ENCODE measurements at places on chromosomes 1 and 21.

- DNase-seq = no peak
Observed at GRCh38 chr21:37507716-37508115, 141.1 kb downstream of the DYRK1A start.

DNA sequence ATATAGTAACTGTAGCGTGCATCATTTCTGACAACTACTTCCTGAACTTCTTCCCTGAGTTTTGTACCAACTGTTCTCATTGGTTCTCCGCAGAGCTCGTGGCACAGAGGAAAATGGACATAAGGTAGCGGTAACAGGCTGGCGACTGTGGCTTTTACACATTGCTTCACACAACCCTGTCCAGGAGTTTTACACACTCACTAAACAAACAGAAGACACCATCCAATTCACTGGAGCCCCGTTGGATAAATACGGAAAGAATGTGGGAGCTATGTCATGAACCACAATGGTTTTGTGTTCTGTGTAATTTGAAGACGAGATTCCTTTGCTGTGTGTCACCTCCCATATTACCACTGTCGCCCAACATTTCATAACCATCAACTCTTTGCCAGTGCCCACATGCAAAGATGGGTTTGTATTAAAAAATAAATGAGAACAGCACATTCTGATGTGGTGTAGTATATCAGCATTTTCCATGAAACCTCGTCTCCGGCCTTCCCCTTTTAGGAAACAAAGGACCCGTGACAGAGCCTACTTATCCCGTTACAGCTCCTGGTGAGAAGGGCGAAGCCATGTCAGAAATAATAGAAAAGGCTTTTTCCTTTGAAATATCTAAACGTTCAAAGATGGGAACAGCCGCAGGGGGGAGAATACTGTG is 47.4 kb upstream of the ENAH start:
- DNase-seq = no peak

GRCh38 chr1:235357485-235358373 is 9.5 kb upstream of the TBCE start:
- no peak for DNase-seq

- no peak for DNase-seq
Observed at GRCh38 chr1:101060992-101061391, 35.4 kb upstream of the DPH5 start.

- DNase-seq = no peak
Observed at GRCh38 chr1:168081373-168082007, 55.2 kb downstream of the GPR161 start.

DNA sequence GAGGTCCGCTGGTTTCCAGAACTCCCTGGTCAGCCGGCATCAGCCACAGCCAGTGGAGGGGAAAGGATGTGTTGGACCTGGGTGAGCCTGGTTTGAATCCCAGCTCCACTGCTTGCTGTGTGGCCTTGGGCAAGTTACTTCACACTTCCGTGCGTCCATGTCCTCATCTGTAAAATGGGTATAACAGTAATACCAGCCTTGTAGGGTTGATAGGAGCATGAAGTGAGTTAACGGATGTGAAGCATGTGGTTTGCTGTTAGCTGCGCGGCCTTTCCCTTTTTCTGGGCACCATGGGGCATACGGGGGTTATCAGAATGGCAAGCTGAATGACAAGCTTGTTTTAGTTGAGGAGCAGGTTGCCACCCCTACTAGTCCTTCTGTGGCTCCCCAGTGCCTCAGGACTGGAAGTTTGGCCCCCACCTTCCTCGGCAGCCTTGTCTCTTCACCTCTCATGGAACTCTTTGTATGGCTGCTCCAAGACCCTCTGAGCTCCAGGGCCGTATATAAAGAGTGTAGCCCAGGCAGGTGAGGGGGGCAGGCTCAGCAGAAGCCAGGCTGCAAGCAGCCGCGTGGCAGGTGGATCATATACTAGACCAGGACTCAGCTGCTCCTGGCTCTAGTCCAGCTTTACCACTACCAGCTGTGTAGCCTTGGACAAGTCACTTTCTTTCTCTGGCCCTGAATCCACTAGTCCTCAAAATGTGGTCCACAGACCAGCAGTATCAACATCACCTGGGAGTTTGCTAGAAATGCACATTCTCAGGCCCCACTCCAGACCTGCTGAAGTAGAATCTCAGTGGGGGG is 95.4 kb downstream of the LACTBL1 start:
- no peak for DNase-seq

GRCh38 chr21:41668051-41668541 is 98.8 kb downstream of the RIPK4 start:
- DNase-seq = no peak

GRCh38 chr1:7366955-7367665 is 404.0 kb upstream of the VAMP3 start:
- no peak for DNase-seq

- no peak for DNase-seq
Observed at GRCh38 chr1:234602334-234603220, 7.4 kb downstream of the IRF2BP2 start.

GRCh38 chr1:109713636-109714035 is 1.6 kb downstream of the GSTM5 start:
- no peak for DNase-seq

- DNase-seq = no peak
Observed at GRCh38 chr1:92065042-92065441, 10.2 kb downstream of the SETSIP start.

DNA sequence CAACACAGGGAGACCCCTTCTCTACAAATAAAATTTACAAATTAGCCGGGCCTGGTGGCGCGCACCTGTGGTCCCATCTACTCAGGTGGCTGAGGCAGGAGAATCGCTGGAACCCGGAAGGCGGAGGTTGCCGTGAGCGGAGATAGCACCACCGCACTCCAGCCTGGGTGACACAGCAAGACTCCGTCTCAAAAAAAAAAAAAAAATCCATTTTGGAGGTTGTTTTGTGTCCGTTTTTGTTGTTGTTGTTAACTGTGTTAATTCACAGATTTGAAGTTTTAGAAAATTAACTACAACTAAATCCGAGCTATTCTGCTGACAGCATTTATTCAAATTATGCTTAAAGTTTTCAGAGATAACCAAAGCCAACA is 618 bp downstream of the CLCC1 start:
- no peak for DNase-seq

DNA sequence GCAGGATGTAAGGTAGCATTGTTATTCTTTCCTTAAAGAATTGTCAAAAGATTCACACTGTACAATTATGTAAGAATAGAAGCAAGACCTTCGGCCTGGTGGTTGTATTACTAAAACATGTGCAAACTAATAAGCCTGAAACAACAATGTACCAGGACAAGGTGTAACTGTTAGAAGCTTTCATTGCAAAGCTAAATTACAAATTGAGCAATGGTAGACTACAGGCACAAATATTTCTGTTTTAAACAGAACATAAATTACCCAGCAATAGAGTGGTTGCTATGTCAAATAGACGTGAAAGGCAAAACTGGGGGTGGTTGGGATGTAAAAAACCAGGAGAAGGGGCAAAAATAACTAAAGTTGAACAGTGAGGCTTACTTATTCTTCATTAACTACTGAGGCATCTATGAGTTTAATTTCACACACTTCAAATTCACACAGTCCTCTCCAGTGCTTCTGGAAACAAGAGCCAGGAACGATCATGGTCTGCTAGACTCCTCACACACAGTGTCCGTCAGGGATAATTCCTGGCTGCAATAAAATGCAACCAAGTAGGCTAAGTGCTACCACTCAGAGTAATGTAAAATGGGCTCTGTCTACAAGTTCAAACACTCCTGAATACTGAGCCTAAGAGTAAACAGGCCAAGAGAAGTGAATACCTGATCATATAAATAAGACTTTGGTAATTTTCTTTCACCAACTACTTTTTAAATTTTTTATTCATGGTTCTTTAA is 39.3 kb upstream of the C1orf198 start:
- DNase-seq = no peak

DNA sequence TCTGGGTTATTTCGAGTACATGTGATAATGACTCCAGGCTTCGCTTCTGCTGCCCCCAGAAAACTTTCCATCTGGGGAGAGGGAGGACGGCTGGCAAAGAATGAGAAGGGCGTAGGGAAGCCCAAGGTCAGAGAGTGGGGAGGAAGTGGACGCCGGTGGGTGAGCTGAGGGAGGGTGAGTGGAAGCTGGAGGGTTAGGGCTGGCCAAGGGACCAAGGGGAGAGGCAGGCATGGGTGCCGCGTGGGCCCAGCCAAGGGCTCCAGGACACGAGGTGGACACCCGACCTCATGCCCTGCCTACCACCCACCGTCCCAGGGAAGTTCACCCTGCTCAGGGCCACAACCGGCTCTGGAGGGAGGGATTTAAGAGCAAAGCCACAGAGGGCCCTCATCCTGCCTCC is 75.8 kb downstream of the CASZ1 start:
- no peak for DNase-seq

GRCh38 chr1:207316141-207316540 is 5.3 kb upstream of the CD55 start:
- DNase-seq = no peak

DNA sequence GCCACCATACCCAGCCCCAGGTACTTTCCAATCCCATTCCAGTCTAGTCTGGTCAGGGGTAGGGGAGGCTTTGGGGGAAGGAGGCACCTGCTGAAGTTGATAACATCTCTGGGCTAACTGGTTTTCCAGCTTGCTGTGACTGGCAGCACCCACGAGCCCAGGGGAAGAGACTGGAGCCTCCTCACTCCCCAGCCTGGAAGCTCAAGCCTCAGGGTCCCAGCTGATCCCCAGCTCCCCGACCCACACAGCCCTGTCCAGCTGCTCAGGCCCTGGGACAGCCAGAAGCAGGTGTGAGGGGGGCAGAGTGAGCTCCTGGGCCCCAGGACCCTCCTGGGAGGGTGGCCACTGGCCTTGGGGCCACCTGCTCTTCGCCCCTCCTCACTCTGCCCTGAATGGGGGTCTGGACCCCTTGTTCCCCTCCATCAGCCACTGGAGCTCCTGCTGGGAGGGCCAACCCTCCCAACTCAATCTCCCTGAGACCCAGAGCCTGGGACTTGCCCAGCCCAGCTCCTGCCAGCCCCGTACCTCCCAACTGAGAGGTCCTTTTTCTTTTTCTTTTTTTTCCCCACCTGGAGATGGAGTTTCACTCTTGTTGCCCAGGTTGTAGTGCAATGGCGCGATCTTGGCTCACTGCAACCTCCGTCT is 23.5 kb upstream of the RNU1-4 start:
- no peak for DNase-seq

DNA sequence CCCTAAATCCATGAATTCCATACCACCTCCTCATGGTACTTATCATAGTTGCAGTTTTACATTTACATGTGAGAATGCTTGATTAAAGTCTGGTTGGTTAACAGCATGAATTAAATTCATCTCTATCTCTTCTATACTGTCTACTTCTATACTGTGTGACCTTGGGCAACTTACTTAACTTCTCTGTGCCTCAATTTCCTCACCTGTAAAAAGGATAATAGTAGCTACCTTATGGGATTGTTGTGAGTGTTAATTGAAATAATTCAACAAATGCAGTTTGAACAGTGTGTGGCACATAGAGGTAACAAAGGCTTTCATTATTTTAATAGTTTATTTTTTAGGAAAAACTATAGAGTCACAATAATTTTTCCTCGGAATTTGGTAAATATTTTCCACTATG is 231.3 kb downstream of the RRAGC start:
- DNase-seq = no peak

DNA sequence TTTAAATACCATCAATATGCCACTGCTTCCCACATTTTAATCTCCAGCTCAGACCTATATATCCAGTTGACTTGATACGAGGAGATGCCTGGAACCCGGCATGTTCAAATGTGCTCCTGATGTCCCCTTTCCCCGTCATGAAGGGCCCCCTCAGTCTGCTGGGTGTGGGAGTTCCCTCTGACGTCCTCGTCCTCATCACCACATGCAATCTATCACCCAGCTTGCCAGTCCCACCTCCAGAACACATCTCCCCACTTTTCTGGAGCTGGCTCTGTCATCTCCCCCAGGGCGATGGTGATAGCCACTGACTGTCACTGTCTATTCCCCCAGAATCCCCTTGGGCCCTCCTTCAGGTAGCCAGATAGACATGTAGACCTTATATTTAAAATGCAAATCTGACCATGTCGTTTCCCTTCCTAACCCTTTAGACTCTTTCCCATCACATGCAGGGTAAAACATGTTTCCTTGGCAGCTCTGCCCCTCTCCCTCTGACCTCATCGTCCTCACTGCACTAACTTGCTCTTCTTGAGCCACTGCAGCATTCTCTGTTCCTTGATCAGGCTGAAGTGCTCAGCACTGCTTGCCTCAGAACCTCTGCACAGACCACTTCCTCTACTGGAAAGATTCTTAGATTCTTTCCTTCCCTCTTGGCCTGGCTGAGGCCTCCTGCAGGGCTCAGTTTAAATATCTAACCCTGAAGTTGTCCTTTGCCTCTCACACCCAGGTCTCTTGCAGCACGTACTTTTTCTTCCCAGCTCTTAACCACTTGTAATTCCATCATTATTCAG is 7.4 kb downstream of the AZIN2 start:
- no peak for DNase-seq
